ENCODE measurements at places on chromosomes 4 and X. TPM values are rescaled to one million over a fixed set of nuclear protein-coding genes. Genes with fewer than 3 reads are reported as not detected.

Gene MUC7
- total RNA-seq: not detected

Gene NDST4
- total RNA-seq: not detected

DNA sequence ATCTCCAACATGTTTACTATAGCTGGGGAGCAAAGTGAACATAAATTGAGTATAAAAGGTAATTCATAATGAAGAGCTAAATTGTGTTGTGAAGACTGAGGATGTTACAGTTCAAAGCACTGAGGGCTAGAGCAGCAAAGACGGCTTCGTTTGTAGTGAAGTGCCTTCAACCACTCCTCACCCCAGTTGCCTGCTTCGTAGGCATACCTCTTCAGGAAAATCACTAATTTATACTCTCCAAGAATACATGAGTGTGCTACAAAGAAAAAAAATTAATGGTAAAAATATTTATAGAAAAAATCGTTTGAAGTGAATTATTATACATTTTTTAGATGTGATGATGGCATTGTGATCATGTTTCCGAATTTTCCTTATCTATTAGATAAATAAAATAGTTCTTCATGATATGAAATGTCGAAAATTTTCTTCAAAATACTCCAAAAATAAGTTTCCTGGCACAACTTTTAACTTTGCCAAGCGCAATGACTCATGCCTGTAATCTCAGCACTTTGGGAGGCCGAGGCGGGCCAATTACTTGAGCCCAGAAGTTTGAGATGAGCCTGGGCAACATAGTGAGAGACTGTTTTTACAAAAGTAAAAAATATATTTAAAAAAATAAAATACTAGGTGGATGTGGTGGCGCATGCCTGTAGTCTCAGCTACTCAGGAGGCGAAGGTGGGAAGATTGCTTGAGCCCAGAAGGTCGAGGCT lies 41.6 kb downstream of the ZFP42 start:
- H3K4me3 ChIP-seq: no peak overlapping the region
- DNase-seq: no peak
- H3K4me1 ChIP-seq: no peaks in the 10 kb centered on the region
- H3K36me3 ChIP-seq: peaks cover under 1% of the 10 kb centered on the region
- no peaks in the 10 kb centered on the region for H3K27me3 ChIP-seq

DNA sequence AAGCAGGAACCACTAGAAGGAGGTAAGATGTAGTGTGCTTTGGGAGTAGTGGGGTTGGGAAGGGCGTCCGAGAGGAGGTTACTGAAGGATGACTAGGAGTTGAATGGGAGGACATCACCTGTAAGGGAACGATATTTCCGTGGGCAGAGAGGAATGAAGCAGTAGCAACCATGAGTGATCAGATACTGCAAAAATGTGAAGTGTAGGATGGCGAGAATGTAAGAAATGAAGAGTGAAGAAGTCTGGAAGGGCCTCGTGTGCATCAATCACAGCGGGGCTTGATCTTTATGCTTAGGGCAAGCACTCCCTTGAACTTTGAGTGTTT lies 594 bp downstream of the MSMO1 start:
- H3K36me3 ChIP-seq: peaks cover 21% of the 10 kb centered on the region
- H3K4me1 ChIP-seq: peaks cover 30% of the 10 kb centered on the region
- H3K27ac ChIP-seq: no peak overlapping the region
- no peak for DNase-seq
- no peak overlapping the region for H3K4me3 ChIP-seq

Measured in activated T-cell treated with anti-CD3 and anti-CD28 coated beads, Interleukin-2, amount 50 U/mL, for 72 hours (primary cell).